ENCODE measurements at places on chromosomes 1 and 21. TPM values are rescaled to one million over a fixed set of nuclear protein-coding genes. Genes with fewer than 3 reads are reported as not detected.

DNA sequence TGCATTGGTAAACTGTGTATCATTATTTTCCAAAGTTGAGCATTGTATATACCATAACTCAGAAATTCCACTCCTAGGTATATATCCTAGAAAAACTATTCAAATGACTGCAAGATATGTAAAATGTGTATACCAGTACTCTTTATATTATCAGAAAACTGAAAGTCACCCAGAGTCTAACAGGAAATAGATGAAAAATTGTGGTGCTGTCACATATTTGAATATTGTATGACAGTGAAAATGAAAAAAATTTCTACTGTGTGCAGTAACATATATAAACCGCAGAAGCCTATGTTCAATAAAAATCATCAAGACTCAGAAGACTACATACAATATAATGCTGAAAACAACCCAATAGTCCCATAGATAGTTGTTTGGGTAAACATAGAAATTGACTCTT lies 74.4 kb upstream of the LYPLAL1 start:
- ATAC-seq: no peak

DNA sequence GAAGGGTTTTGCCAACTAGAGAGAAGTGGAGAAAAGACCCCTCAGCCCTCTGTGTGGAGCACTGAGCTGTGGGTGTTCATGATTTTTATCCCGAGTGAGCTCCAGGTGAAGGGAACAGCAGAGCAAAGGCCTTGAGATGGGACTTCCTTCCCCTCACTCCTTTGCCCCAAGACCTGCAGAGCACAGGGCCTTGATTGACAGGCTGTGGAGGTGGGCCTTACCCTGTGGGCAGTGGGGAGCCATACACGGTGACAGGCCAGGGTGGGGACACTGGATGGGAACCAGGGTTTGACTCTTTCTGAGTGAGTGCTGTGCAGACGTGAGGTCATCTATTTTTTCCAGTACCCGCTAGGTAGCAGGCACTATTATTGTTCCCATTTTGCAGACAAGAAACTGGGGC lies 10.5 kb downstream of the KCNQ4 start:
- no peak for ATAC-seq

DNA sequence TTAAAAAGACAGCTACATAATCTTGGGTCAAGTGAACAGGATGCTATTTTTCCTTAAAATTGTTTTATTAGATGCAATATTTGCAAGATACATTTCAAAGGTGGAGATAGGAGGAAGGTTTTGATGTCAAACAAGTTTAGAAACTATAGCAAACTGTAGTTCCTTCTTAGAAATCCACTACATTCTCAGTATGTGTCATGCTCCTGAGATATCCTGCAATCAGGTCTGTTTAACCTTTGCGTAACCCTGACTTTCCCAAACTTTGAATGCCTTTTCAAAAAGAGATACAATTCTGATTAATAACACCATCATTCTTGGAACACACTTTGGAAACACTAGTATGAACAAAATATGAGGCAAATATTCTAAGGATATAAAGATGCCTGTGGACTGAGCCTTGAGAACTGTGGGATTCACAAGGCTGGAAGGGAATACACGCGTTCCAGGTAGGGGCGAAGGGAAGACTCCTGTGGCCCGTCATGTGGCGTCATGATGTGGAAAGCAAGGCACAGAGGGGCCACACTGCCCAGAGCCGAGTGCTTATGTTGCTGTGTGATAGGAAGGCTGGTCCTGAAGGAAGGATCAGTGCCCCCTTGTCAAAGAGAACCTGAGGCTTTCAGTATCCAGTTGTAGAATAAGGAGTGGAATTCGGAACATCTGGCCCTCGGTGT lies 19.6 kb upstream of the TARBP1 start:
- peak; percentile 31 for ATAC-seq

DNA sequence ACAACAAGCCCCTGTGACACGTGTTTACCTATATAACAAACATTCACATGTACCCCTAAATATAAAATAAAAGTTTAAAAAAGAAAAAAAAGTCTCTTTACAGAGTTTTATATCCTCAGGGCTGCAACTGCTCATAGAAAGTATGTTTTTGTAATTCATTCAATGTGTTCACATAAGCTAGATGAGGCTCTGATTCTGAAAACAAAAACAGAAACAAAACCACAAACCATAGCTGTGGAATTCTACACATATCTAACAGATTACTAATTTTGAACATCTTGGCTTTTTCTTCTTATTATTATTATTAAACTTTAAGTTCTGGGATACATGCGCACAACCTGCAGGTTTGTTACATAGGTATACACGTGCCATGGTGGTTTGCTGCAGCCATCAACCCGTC lies 579.6 kb upstream of the ZRANB2 start:
- no peak for ATAC-seq

GRCh38 chr21:45060089-45060488 lies 14.3 kb upstream of the ADARB1 start:
- ATAC-seq: no peak

DNA sequence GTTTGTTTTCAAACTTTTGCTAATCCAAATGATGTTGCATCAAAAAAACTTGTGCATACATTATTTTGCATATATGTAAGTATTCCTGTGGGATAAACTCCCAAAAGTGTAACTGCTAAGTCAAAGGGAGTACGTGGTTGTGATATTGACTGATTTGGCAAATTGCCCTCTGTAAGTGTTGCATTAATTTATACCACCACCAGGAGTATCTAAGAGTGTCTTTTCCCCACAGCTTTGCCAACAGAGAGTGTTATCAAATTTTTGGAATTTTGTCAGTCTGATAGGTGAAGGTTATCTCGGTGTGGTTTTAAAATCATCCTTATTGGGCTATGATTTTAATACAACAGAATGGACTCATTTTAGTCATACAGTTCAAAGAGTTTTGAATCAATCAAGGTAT lies 30.1 kb upstream of the PARP1 start:
- no peak for ATAC-seq

DNA sequence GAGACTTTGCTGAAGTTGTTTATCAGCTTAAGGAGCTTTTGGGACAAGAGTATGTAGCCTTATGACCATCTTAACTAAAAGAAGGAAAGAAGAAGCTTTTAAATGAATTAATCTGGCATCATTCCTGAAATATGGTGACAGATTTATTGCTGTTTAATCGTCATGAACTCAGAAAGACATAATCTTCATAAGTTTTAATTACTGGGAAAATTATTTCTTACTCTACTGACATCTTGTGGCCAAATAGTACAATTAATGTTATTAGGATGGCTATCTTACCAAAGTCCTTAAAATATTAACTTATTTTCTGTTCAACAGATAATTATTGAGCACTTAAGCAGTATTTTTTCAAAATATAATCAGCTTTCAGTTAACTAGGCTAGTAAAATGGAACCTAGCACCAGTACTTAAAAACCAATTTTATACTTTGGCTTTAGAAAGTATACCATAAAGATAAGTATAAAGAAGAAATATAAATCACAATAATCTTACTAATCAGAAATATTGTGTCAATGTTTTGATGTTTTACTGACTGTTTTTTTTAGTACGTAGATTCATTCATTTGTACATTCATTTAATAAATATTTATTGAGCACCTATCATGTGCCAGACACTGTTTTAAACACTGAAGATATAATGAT lies 34.7 kb upstream of the GPR25 start:
- no peak for ATAC-seq

DNA sequence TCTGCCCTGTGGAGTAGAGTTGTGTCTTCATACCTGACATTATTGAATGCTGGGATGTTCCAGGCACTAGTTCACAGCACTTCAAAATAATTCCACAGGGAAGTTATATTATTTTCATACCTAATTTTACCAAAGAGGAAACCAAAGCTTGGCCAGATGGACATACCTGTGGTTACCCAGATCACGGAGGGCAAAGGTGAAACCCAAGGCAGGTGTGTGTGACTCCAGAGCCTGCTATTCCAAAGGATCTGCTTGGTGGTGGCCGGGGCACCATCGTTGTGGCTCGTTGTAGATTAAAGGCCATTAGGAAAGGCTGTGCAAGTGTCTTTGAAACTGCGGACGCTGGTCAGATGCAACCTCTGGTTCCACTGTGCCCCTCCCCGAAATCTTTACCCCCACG lies 108.6 kb downstream of the ZBTB18 start:
- no peak for ATAC-seq

- peak; percentile 5 for ATAC-seq
These were observed 1.9 kb upstream of the SMG7 start for GRCh38 chr1:183470147-183470960.

- no peak for ATAC-seq
These were observed 81.5 kb upstream of the RHOU start for GRCh38 chr1:228653748-228654147.

Gene LAX1
- 0.14 TPM for total RNA-seq

Measured in motor neuron (in vitro differentiated cells).